Activated naive CD8-positive, alpha-beta T cell treated with anti-CD3 and anti-CD28 coated beads for 36 hours (primary cell): ENCODE measurements at places on chromosomes 13 and 19.

- DNase-seq: no peak
These were observed 33.2 kb downstream of the CCL25 start for GRCh38 chr19:8085598-8086408.

DNA sequence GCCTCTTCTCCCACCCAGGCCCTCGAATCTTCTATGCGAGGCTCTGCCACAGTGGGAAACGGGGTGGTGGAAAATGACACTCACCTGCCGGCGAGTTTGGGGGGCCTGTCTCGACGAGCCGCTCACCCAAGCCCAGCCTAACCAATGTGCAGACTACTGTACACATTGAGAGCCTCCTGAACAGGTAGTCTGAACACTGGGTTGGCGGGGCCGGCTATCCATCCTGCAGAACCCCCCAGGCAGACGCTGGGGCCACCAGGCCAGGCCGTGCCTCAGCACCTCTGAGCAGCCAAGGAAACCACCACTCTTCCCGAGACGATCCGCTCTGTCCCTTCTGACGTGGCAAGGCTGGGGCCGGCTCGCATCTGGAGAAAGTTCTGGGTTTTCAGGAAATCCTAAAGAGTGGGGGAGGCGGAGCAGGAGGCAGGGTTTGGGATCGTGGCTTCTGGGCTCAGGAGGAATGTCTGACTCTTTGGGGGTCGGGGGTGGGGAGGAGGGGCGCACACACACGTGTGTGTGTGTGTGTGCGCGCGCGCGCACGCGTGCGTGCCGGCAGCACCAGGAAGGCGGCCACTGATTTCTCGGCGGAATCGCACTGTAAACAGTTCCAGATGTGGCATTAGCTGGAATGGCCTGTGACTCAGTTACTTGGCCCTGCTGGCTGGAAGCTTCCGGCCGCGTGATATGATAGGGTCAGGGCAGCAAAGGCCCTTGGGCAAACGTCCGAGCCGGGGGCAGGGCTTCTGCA is 18.5 kb downstream of the TMED1 start:
- DNase-seq: no peak

DNA sequence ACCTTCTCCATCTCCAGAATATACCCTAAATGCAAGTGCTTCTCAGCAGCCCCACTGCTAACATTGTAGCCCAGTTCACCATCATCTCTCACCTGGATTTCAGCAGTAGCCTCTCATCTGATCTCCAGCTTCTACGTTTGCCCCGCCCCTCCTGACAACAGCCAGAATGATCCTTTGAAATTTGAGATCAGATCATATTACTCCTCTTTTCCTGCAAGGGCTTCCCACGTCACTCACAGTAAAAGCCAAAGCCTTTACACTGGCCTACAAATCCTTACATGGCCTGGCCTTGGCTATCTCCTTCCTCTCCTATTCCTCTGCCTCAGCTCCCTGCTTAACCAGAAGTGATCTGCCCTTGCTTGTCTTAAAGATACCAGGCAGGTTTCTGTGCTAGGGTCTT is 94.3 kb upstream of the NBEA start:
- no peak for DNase-seq

DNA sequence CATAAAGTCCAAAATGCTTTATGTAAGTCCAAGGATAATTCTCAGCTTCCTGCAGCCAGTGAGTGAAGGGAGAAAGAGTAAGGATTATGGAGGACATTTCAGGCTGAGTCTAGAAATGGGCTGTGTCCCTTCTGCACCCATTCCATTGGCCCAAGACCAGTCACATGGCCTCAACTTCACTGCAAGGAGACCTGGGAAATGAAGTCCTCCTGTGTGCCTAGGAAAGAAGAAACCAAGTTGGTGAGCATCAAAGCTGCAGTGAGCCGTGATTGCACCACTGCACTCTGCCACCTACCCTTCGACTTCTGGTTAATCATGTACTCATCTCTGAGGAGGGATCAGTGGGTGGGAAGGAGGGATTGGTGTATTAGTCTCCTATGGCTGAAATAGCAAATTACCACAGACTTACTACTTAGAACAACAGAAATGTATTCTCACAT is 3.6 kb upstream of the CD37 start:
- DNase-seq: peak; percentile 57

GRCh38 chr19:30580673-30581072 is 208.5 kb downstream of the ZNF536 start:
- DNase-seq: no peak

DNA sequence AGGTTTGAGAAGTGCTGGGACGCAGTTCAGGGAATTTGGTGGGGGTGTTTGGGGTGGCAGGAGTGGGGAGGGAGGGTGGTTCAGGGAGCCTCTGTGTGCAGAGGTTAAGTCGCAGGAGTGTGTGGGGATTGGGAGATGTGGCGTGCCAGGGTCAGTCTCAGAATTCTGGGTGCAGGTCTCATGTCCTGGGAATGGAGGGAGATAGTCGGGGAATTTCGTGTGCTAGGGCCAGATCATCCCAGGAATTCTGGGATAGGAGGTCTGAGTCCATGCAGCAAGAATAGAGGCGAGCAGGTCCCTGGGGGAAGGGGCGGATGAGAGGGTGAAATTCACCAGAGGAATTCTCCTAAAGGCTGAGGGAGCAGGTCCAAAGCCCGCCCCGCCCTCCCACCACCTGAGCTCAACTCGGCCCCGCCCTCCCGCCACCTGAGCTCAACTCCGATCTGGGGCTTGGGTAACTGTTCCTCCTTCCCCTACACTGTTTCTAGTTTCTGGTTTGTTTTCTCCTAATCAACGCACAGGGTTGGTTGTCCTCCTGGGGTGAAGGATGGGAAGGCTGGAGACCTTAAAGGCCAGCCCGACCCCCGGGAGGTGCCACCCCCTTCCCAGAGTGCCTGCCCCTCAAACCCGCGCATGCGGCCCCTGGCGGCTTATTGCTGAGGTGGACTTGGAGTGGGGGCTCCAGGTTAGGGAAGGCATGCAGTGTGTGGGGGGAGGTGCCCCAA is 15.2 kb downstream of the KCNC3 start:
- no peak for DNase-seq

DNA sequence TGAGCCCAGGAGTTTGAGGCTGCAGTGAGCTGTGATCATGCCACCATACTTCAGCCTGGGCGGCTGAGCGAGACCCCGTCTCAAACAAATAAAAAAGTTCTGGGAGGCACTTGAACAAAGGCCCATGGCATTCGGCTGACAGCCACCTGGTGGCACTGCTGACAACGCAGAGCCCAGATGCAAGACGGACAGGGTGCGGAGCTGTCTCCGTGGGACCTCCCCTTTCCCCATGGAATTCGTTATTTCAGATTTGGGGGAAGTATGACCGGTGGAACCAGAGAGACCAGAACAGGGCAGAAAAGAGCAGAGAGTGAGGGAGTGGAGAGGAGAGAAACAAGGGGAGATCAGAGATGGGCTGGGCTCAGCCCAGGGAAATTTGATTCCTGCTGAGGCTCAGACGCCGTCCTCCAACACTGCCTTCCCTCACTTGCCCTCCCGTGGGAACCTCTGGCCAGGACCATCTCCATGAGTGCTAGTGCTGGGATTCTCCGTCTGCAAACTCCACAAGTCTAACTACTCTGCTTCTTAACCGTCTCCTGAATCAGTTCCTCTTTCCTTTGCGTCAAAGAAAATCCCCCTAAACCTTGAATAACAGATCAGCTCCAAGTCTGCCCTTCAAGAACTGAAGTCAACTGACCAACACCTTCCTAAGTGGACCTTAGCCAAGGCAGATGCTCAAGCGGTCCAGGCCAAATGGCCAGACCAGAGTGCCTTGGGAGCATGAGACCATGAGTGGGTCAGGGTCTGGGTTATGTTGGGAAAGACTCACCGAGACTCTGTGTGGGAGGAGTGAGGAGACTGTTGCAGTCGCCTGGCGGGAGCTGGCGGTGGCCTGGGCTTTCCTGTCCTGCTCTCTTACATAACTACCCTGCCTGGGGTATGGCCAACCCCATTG is 11.9 kb upstream of the ATF5 start:
- DNase-seq: no peak

DNA sequence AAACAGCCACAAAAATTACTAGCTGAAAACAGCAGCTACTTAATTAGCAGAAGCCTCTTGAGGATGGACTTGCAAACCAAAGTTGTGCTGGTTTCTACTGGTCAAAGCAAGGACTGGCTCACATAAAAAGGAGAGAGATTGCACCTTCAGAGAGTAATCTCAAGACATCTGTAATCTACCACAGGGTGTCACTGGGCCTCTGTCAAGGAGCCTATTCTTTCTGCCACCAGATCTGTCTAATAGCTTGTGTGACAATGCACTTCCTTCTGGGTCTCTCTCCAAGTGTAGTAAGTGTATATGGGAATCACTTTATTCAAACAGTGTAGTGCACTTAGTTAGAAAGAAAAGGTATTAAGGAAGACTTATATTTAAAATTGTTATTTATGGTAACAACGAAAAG is 24.4 kb upstream of the ZNF561 start:
- no peak for DNase-seq

DNA sequence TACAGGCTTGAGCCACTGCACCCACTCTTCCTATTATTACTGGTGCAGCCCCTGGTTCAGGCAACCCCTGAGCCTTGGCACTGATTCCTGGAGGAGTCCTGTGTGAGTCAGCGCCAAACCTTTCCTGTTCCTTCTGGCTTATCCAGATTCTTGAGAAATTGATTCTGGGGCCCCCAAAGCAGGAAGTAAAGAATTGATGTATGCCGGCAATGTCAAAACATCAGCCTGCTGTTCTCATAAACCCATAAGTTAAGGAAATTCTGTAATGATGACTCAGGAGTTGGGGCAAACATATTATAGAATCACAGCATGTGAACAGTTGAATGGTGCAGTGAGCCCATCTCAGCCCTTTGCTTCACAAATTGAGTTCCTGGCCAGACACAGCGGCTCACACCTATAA is 1.4 kb upstream of the OR7G3 start:
- no peak for DNase-seq

DNA sequence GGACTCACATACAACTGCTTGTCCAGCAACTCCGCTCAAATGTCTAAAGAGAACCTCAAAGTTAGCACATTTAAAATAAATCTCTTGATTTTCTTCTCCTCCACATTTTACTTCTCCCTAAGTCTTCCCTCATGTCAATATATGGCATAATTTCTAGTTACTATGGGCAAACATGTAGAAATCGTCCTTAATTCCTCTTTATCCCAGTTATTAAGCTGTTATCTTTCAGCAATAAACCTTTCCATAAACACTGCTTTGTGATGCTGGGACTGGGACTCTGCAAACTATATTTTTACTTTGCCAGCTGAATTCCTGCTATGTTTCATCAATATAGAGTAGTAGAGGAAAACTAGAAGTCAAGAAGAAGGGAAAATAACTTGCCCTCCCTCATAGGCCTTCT is 99.7 kb downstream of the KCNRG start:
- no peak for DNase-seq

- no peak for DNase-seq
These were observed 66.2 kb downstream of the ZMYM2 start for GRCh38 chr13:20024702-20025101.

DNA sequence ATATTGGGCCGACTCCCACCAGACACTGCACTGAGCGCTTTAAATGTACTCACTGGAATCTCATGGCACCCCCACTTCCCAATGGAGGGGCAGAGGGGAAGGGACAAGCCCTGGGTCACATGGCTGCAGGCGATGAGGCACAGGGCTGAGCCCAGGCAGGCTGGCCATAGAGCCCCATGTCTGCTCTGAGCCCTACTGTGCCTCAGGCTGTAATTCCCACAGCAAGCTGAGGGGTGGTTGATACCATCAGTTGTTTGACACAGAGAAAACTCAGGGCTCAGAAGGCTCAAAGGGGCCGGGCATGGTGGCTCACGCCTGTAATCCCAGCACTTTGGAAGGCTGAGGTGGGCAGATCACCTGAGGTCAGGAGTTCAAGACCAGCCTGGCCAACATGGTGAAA is 25.1 kb downstream of the RFX1 start:
- no peak for DNase-seq

DNA sequence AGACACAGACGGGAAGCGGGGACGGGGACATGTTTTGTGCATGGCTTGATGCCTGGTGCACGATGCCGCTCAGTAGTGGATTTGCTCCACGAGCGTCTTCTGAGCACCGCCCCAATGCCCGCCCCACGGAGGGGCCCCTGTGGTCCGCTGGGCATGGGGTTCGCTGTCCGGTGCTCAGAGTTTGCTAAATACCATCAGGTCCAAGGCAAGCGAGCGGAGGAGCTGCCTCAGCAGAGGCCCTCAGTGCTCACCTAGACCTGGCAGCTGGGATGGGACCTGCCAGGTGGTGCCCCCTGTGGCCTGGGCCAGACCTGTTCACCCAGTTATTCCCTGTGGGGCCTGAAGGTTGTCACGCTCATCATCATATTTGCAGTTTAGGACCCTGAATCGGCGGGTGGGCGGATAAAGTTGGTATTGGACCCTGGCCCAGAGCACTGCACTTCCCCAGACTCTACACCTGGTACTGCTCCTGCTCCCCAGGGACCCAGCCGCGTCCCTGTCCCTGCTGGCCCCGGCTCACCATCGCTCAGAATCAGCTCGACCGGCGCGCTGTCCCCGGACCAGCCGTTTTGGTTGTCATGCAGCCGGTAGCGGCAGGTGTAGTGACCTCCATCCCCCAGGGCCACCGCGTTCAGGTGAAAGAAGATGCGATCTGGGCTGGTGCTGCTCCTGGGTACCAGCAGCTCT is 2.3 kb downstream of the A1BG start:
- DNase-seq: no peak

GRCh38 chr19:35715981-35716800 is 1.6 kb upstream of the KMT2B start:
- no peak for DNase-seq

- DNase-seq: no peak
These were observed 160.6 kb upstream of the IRS2 start for GRCh38 chr13:109947006-109947405.

DNA sequence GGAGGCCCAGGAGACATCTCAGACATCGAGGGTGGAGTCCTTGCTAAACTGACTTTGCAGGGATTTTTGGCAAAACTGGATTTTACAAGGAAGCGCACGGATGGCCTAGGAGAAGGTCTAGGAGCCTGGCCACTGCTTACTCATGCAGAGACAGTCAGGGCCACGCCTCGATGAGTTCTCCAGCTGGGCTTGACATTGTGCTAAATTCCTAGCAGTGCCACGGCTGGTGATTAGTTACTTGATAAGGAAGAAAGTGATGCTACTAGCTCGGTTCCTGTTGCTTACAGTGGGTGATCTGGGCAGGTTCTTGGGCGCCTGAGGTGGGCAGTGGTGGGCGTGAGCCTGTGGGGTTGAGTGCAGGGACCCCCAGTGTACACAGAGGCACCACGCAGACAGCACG is 143.4 kb downstream of the SOX1 start:
- no peak for DNase-seq

- no peak for DNase-seq
These were observed 7.5 kb upstream of the ZNF440 start for GRCh38 chr19:11806354-11807098.

- DNase-seq: no peak
These were observed 44.7 kb upstream of the SIAH3 start for GRCh38 chr13:45896285-45896684.

DNA sequence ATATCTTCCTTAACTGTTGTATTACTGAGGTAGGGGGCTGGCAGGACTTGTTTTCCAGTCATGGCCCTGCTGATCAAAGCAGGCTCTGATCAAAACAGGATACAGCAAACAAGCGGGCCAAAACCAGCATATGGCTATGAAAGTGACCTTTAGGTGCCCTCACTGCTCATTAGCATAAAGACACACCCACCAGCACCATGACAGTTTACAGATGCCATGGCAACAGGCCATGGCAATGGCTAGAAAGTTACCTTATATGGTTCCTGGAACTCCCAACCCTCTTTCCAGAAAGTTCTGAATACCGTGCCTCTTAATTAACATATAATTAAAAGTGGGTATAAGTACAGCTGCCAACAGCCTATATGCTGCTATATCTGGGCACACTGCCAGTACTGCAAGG is 551.4 kb upstream of the SGCG start:
- DNase-seq: no peak
